ENCODE measurements at places on chromosomes 13 and 19.
A peak's percentile ranks its signal among the peaks of the same experiment; 100 is the strongest.

- peak; percentile 96 for DNase-seq
These were observed 24.2 kb downstream of the KEAP1 start for GRCh38 chr19:10478903-10479384.

DNA sequence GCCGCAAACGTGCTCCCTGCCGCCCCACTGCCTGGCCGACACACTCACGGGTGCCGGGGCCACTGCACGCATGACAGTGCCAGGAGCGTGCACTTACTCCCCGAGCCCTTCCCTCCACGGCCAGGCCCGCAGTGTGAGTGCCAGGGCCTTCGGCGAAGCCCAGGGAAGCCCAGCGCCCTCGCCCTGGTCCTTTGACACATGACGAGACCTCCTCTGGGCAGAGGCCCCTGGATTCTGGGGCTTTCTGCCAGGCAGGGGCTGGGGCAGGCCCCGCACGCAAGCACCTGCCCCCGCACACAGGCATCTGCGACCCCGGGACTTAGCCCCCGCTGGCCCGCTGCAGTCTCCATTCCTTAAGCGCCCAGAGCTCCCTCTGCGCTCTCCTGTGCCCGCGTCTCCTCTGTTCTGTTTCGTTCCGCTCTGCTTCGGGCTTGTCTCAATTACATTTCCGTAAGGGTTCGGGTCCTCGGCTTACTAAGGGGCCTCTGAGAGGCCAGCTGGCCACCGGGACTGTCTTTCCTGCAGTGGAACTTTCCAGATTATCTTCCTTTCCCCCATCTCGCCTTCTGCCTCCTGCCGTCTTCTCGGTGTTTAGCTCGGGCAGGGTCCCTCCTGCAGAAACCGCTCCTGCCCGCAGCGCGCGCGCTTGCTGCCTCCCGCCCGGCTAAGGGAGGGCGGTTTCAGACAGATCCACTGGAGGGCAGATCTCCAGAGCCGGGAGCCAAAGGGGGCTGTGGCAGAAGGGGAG is 98.8 kb downstream of the ING1 start:
- no peak for DNase-seq

- DNase-seq: no peak
These were observed 1.4 kb downstream of the PEPD start for GRCh38 chr19:33520048-33520643.

DNA sequence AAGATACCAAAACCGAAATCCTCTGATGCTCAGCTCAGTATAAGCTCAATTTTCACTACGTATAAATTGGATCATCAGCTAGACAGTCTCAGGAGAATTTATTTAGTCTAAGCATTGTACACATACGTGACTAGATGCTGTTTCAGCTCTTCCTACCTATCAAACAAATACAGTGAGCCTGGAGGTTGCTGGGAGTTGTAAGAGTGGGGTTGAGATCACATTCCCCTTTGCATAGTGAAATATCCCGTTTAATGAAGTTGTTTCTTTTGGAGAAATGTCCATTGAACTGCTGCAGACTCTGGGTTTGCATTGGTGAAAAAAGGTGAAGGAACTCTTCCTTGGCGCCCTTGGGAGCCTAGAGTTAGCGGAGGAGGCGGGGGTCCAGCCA is 68.9 kb upstream of the GJB6 start:
- no peak for DNase-seq

- DNase-seq: no peak
These were observed 389.3 kb downstream of the SUCLA2 start for GRCh38 chr13:47611664-47612288.

DNA sequence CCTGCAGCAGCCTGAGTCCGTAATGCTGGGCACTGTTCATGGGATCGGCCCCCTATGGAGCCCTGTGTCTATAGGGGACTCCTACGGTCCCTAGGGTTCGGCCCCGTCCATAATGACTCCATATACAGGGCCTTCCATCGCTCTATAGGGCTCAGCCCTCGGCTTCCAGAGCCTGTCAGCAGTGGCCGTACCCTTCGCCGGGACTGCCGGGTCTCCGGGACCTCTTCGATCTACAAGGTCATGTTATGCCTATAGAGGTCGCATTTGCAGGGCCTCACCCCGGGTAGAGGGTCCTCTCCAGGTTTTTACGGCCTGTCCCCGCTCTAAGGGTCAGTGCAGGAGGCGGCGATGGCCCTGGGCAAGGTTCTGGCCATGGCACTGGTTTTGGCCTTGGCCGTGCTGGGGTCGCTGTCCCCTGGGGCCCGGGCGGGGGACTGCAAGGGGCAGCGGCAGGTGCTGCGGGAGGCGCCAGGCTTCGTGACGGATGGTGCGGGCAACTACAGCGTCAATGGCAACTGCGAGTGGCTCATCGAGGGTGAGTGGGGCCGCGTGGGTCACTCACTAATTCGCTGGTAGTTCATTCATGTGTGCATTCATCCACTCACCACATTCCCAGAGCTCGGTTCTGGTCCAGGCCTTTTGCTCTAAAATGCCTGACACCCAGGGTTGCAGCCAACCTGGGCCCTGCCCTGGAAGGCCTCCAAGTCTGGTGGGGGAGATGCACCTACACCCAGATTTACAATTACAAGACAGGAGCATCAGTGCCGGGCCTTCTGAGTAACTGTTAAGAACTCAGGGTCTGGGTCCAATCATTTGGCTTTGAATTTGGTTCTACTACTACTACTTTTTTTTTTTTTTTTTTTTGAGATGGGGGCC is 699 bp downstream of the MEGF8 start:
- peak; percentile 80 for DNase-seq

GRCh38 chr19:48473161-48473966 is 4.2 kb downstream of the CYTH2 start:
- no peak for DNase-seq

DNA sequence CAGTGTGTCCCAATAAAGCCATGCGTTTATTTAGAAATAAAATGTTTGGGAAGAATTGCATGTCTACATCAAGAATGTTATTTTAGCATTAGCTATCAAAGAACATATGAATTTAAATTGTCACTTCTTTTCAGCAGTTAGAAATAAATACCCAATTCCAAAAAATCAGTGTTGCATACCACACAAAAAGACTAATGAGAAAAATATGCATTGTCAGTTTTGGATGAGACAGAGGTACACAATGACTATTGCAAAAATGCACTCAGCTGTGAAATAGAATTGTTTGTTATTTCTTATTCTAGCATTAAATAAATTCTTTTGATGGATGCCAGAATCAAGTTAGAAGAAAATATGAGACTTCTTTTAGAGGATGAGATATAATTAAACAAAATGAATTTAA is 833.9 kb downstream of the SLITRK1 start:
- DNase-seq: no peak

DNA sequence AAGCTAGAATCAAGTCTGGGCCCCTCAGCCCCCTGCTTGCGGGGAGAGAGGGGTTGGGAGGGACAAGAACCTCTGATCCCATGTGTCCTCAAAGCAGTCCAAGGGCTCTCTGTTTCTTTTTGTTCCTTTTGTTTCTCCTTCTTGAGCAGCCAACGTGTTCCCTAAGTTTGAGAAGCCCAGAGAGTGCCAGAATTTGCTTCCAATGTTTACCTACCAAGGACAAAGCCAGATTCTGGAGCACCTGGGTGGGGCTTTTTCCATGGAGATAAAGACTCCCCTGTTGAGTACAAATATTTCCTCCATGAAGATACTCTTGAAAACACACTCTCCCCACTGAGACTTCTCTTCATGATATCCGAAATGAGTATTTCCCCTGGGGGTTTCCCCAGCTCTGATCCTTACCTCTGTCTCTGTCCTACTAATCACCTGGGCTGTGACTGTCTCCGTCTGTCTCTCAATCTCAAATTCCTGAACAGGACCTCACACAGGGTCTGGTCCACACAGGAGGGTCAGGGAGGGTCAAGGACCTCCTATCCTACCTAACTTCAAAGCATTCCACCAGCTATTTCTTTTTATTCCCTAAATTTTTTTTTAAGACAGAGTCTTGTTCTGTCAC is 27.4 kb downstream of the CD177 start:
- no peak for DNase-seq

- no peak for DNase-seq
These were observed 83.0 kb downstream of the FNDC3A start for GRCh38 chr13:49058761-49059160.

GRCh38 chr19:3606690-3607289 is at the start of gene TBXA2R:
TSS of gene TBXA2R (minus strand) at chr19:3606875. CDS start at chr19:3600634, 6,241 bp downstream.
- DNase-seq: peak; percentile 85

DNA sequence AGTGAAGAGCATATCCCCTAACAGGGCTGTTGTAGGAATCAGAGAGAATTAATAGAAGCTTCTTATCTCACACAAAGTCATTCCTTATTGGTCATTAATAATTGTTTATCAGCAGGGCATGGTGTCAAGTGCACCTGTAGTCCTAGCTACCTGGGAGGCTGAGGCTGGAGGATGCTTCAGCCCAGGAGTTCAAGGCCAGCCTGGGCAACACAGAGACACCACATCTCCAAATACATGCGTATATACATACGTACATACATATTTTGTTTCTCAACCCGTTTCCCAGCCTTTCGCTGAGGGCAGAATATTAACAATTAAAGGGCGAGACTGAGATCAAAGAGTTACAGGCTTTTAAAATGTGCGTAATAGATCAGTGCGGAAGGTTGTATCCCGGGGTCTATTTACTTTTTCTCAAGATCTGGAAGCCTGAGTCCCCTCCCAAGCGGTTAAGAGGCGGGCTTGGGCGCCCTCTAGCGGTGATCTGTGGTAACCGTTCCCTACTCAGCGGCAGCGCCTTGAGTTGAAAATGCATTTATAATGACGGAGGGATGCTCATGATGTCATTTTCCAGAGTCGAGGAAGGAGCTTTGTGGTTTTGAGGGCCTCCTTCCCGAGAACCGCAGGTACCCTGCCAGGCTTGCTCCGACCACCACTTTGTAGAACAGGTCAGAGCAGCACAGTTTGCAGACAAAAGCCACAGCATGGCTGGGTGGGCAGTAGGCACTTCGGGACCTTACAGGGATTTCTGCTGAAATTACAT is 169.6 kb upstream of the GPR12 start:
- DNase-seq: peak; percentile 90

DNA sequence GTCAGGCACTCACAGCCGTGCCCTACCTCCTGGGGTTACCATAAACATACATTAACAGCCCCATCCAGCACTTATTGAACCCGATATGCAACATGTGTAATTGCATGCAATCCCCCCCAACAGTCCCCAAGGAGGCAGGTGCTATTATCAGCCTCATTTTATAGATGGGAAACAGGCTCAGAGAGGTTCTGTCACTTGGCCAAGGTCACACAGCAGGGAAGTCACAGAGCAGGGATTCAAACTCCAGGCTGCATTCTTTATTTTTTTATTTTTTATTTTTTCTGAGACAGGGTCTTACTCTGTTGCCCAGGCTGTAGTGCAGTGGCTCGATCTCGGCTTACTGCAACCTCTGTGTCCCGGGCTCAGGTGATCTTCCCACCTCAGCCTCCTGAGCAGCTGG is 38.4 kb upstream of the TNFAIP8L1 start:
- no peak for DNase-seq

DNA sequence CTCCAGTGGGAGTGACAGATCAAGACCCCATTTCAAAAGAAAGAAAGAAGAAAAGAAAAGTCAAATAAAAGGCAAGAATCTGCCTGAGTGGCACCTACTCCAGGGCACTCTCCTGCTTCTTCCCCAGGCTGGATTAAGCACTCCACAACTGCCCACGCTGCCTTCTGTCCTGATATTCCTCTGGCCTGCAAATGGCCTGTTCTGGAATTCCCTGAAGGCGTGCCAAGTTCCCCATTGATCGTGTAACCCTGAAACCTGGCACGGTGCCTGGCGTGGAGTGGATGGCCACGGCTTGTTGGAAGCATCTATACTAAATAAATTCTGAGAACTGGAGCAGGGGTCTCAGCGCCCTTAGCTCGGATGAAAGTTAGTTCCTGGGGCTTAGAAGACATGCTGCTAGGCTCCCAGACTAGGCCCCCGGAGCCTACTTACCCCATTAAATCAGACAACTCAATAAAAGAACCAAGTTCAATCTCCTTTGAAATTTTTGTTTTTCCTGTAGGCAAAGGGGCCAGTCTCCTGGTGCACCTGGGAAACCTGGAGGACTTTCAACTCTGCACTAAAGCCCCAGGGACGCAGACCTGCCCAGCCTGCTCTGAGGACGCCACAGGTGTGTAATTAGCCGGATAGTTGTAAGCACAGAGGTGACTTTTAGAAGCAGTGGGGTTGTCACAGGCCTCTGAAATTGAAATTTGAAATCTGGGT is 21.9 kb downstream of the ANKRD27 start:
- no peak for DNase-seq

DNA sequence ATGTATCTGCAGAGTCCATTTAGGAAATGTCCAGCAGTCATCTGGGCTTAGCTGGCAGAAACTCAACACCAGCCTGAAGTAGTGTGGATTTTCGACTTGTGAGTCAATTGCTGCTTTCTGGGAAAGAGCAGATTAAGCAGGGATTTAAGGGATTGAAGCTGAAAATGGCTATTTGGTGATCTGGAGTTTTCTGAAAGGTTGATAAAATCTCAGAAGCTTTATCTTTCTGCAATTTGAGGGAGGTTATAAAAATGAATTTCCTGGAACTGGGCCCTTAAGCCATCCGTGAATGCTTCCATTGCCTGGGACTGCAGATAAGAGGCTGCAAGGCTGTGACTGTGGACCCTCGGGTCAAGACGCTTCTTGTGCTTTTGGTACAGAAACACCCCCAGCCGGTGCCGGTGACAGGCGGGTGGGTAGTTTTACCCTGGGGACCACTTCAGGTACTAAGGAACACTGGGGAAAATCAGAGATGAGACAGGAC is 61.5 kb downstream of the COL4A1 start:
- DNase-seq: peak; percentile 44

GRCh38 chr13:31755803-31756212 is 16.5 kb downstream of the RXFP2 start:
- DNase-seq: no peak

DNA sequence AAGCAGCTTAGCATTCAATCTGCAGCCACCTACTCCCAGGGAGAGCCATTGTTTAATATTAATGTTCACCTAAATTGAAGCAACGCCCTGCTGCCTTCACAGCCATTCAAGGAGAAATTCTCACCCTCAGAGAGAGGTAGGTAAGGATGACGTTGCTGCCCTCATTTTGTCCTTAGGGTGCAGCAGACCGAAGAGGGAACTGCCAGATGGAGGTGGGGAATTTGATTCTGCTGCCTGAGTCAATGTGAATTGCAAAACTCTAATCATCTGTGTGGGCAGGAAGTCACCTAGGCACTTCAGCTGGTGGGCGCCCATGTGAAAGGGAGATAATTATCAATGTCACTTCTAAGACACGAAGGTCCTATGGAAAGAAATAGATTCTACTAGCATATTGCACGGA is 503.4 kb downstream of the TBC1D4 start:
- DNase-seq: no peak
